ENCODE measurements at places on chromosomes 2 and 18. TPM values are rescaled to one million over a fixed set of nuclear protein-coding genes. Genes with fewer than 3 reads are reported as not detected.

TNFRSF11A gene
- 3.0 TPM for total RNA-seq

HOXD13 gene
- not detected for total RNA-seq

MATN3 gene
- total RNA-seq, result 0.83 TPM

SUCLG1 gene
- 87.2 TPM for total RNA-seq

UCN gene
- total RNA-seq, result 9.5 TPM

VSNL1 gene
- 1.3 TPM for total RNA-seq

OSR1 gene
- total RNA-seq, result 1.3 TPM

VAMP5 gene
- total RNA-seq, result 3.0 TPM

KIAA2012 gene
- total RNA-seq, result not detected

CLEC4F gene
- not detected for total RNA-seq

PRSS56 gene
- not detected for total RNA-seq

CTLA4 gene
- not detected for total RNA-seq

DSG1 gene
- not detected for total RNA-seq

SLC14A1 gene
- not detected for total RNA-seq

IL1F10 gene
- total RNA-seq, result not detected

BCL2 gene
- 3.0 TPM for total RNA-seq

SGPP2 gene
- total RNA-seq, result 47.4 TPM

CHCHD5 gene
- 56.1 TPM for total RNA-seq

CCDC85A gene
- 0.20 TPM for total RNA-seq

PIEZO2 gene
- 0.49 TPM for total RNA-seq

HOXD10 gene
- not detected for total RNA-seq

TTN gene
- 0.05 TPM for total RNA-seq

RPL37A gene
- total RNA-seq, result 4,349 TPM

APLF gene
- total RNA-seq, result 4.0 TPM

SEPTIN10 gene
- total RNA-seq, result 78.9 TPM

MGAT4A gene
- 4.6 TPM for total RNA-seq

TM4SF20 gene
- total RNA-seq, result not detected

GRHL1 gene
- total RNA-seq, result 2.0 TPM

LHCGR gene
- total RNA-seq, result not detected

ALLC gene
- total RNA-seq, result not detected

QPCT gene
- total RNA-seq, result not detected

NXPH2 gene
- total RNA-seq, result not detected

NTSR2 gene
- not detected for total RNA-seq

Data from MCF 10A (cell line).